Esophagus (tissue), 2 donors: ENCODE measurements at places on chromosomes 6 and 20. TPM values are rescaled to one million over a fixed set of nuclear protein-coding genes. Genes with fewer than 3 reads are reported as not detected.

The TRAPPC3L gene
- polyA plus RNA-seq: not detected

The BTN2A1 gene
- 10.3 TPM for polyA plus RNA-seq

The SLC17A2 gene
- polyA plus RNA-seq: not detected

The SEL1L2 gene
- polyA plus RNA-seq: not detected

The FAM209B gene
- 0.43 TPM for polyA plus RNA-seq

The TFAP2D gene
- not detected for polyA plus RNA-seq
